ENCODE measurements at places on chromosomes 6 and 20.
A peak's percentile ranks its signal among the peaks of the same experiment; 100 is the strongest.

- DNase-seq = no peak
Measured at GRCh38 chr6:39961178-39961577, 26.9 kb upstream of the MOCS1 start.

GRCh38 chr6:157999168-158000051 is 17.7 kb downstream of the SYNJ2 start:
- no peak for DNase-seq

DNA sequence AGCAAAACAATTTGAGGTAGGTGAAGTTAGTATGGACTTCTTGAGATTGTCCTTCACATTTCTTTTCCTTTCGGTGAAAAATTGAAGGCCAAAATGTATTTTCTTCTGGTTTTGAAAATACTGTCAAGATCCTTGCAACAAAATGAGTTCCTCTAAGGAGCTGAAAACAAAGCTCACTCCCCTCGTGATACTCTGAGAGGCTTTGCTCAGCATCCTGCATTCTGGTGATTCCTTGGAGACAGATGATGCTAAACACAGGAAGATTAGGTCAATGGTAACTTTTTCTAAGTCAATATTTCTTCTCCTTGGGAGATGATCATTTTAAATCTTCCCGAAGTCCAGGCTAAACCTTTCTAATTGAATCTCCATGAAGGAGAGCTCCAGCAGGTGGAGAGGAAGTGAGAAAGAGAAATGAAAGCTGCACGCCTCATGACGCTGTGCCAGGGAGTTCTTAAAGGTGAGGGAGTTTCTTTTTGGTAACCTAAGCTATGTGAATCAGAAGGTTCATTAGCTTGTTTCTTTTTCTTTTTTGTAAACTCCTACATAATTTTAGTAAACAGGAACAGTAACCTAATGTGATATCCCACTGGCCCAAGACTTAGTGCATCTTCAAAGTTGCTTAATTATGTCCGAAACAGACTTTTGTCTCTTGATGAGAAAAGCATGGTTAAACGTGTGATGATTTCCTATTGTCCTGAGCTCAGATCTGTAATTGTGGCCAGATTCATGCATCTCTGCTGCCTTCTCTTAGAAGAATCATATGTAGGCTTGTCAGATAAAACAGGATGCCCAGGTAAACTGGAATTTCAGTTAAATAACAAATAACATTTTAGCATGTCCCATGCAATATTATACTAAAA is 15.0 kb downstream of the ESR1 start:
- DNase-seq = no peak

DNA sequence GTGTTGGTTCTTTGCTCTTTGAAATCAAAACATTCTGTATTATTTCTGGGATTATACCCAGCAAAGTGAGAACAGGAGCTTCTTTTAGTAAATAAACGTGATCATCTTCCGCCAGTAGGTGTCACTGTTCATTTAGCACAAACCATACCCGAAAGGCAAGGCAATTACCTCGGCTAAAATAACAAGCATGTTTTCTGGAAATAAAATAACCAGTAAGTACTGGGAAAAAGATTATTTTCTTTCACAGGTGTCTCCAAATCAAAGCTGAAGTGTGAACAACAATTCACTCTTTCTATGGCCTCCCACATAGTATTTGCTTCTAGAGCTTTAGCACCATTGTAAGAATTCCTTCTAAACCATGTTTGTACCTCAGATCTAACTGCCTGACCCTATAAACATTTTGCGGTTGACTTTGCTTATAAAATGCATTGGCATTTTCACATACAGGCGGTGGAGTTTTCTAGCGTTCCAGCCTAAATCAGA is 144.6 kb upstream of the AGPAT4 start:
- peak; percentile 82 for DNase-seq

- no peak for DNase-seq
Measured at GRCh38 chr6:158653577-158654354, 3.9 kb downstream of the SYTL3 start.

- no peak for DNase-seq
Measured at GRCh38 chr6:87922947-87923330, 124.7 kb upstream of the SPACA1 start.

GRCh38 chr6:86251106-86251505 is 608.4 kb upstream of the SYNCRIP start:
- DNase-seq = no peak

DNA sequence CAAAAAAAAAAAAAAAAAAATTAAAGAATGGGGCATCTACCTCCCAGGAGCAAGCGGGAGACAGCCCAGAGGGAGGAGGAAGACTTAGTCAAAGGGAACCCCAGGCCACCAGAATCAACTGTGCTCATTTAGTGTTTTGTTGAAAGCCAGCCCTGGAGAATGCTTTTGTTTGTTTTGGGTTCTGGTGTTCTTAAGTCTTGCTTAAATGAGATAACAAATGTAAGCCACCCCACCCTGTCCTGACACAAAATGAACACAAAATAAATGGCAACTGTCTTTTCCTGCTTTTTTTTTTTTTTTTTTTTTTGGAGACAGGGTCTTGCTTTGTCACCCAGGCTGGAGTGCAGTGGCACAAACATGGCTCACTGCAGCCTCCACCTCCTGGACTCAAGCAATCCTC is 165.0 kb upstream of the JARID2 start:
- peak; percentile 42 for DNase-seq

GRCh38 chr6:14549304-14549770 is 431.8 kb downstream of the CD83 start:
- DNase-seq = peak; percentile 50

GRCh38 chr6:11775791-11776409 is 2.7 kb downstream of the ADTRP start:
- no peak for DNase-seq

Data from neural progenitor cell (in vitro differentiated cells).